Epithelial cell of proximal tubule (primary cell): ENCODE measurements at places on chromosomes 5 and 9. TPM values are rescaled to one million over a fixed set of nuclear protein-coding genes. Genes with fewer than 3 reads are reported as not detected.

The TAF1L gene
- total RNA-seq, result under 0.01 TPM in 1 of 2 replicates, not detected in the other

The FOXD4L5 gene
- total RNA-seq, result not detected in 2 replicates

The ADRB2 gene
- 2.6 and 3.3 TPM in 2 replicates for total RNA-seq

The GFRA3 gene
- 0.12 and 0.29 TPM in 2 replicates for total RNA-seq

The PCDHA11 gene
- not detected in 2 replicates for total RNA-seq

The AQP3 gene
- 0.65 and 5.4 TPM in 2 replicates for total RNA-seq

The SPAAR gene
- 0.29 TPM in 1 of 2 replicates, not detected in the other for total RNA-seq

The KIF27 gene
- 1.5 and 2.7 TPM in 2 replicates for total RNA-seq

The PRELID2 gene
- total RNA-seq, result 12.7 and 20.9 TPM in 2 replicates

The CDC20B gene
- total RNA-seq, result not detected in 2 replicates

The LCN2 gene
- total RNA-seq, result 45.7 and 106 TPM in 2 replicates

The UBE2QL1 gene
- total RNA-seq, result not detected in 2 replicates

The PCDHB10 gene
- under 0.01 TPM in 1 of 2 replicates, not detected in the other for total RNA-seq

The DNLZ gene
- total RNA-seq, result 67.2 and 73.6 TPM in 2 replicates

The ARSI gene
- 2.3 and 5.7 TPM in 2 replicates for total RNA-seq

The PAEP gene
- not detected in 2 replicates for total RNA-seq

The PAPPA gene
- 2.5 TPM in 2 replicates for total RNA-seq

The BHMT2 gene
- 2.9 and 3.8 TPM in 2 replicates for total RNA-seq

The MSMP gene
- not detected in 2 replicates for total RNA-seq

The CNTFR gene
- total RNA-seq, result not detected in 2 replicates

The NKD2 gene
- not detected in 2 replicates for total RNA-seq

The PPP1R2B gene
- 0.06 and 0.07 TPM in 2 replicates for total RNA-seq

The PCDHGC4 gene
- 0.07 and 0.46 TPM in 2 replicates for total RNA-seq

The TNC gene
- 66.1 and 68.9 TPM in 2 replicates for total RNA-seq

The TXNDC8 gene
- total RNA-seq, result not detected in 2 replicates
